Stimulated activated CD8-positive, alpha-beta memory T cell treated with anti-CD3 and anti-CD28 coated beads, Interleukin-7, amount 100 ng/mL, for 1 hour (primary cell): ENCODE measurements at places on chromosomes 13 and 19.

- DNase-seq: no peak
Measured at GRCh38 chr13:50599046-50599445, 244.4 kb downstream of the DLEU7 start.

GRCh38 chr19:35294328-35294727, 2.4 kb downstream of the MAG start:
- DNase-seq: no peak

DNA sequence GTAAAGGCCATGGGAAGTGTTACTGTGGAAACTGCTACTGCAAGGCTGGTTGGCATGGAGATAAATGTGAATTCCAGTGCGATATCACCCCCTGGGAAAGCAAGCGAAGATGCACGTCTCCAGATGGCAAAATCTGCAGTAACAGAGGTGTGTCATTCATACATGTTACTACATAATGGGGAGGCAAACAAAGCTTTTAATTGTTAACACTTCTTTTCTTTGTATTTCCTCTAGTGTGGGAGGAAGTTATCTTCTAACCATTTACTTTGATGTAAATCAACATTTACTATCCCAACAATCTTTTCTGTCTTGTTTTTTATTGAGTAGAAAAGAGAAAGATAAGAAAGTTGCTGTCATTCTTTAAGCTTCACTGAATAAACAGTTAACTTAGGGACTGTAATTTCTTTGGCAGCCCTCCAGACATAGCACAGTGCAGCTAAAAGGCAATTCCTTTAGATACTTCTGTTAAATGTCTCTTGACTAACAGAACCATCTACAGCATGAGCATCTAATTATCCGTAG, 126.9 kb downstream of the ITGBL1 start:
- DNase-seq: no peak

DNA sequence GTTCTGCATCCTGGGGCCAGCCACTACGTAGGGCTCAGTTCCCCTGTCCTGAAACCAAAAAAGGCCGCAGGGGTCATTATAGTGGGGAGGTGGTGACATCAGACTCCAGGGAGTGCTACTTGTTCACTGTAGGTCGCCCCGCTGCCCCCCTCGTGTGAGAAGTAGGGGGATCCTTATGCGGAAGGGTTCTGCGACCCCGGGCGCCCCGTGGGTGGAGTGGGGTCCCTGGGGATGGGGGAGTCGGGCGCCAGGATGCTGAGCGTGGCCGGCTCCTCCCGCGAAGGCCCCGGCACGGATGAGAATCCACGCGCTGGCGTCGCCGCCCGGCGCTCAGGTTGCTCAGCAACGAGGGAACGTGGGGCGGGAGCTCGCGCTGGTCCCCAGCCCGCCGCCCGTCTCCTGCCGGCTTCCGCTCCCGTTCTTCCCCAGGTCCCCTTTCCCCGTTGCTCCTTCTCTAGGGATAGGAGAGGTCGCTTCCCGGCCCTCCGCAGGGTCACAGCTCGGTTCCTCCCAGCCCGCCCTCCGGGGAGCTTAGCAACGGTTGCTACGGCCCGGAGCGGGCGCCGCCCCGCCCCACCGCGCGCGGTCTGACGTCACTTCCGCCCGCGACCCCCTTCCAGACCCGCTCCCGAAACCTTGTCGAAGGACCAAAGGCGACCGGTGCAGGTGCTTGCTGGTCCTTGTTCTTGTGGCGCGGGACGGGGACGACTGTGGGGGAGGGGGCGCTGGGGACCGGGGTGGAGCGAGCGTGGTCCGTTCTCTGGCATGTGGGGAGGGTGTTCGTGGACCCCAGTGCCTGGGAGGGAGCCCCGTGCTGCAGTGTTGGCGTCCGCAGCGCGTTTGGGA, at the start of gene NAT14:
TSS of gene NAT14 (plus strand) at position 596 of the 846 bp plus-strand sequence. CDS start 521 bp downstream, outside the sequence.
- DNase-seq: peak; percentile 40

DNA sequence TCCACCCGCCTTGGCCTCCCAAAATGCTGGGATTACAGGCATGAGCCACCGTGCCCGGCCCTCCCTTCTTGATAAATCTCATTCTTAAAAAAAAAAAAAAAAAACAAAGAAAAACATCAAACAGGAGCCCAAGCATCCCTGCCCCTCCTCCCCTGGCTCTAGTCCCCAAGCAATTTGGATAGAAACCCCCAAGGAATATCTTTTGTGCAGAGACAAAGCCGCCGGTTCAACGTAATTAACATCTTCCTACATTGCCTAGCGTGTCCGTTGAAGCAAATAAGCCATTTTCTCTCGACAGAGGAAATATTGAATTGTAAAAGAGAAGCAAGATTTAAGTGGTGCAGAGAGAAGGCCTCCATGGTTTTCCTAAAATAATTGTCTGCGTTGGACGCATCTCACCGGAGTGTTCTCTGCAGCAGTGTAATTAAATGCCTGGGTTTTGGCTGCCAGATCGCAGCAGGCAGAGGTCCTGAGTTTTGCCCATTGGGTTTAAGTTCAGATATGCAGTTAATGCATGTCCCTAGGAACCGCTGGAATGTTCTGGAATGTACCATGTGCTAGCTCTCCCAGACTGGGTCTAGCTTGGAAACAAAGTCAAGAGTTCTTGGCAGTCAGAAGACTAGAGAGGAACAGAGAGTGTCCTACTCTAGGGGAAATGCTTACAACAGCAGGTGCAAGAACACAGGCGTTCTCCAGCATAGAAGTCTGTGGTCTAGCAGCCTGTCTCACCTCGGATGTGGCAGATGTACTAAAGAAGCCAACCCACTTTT, 30.8 kb downstream of the PIN1 start:
- DNase-seq: no peak

GRCh38 chr19:47157431-47158321, 27.0 kb downstream of the SAE1 start:
- DNase-seq: no peak

GRCh38 chr19:46745521-46746280, at the start of gene FKRP:
TSS of gene FKRP (plus strand) at chr19:46746057. CDS start at chr19:46755451, 9,394 bp downstream.
- no peak for DNase-seq

DNA sequence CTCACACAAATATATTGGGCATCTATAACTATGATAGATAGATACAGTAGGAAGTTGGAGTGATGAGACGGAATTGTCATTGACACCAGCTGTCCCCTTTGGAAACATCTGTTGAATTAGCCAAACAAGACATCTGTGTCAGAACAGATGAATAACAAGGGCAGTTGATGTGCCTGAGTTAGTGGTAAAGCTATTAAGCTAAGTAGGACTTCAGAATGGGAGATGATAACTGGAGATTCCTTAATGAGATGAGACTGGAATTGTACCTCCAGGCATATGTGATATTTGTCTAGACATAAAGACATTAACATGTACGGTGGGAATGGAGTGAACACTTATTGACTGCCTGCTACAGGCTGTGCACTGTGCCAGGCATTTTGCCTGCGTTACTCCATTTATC, 78.7 kb downstream of the MBNL2 start:
- no peak for DNase-seq

DNA sequence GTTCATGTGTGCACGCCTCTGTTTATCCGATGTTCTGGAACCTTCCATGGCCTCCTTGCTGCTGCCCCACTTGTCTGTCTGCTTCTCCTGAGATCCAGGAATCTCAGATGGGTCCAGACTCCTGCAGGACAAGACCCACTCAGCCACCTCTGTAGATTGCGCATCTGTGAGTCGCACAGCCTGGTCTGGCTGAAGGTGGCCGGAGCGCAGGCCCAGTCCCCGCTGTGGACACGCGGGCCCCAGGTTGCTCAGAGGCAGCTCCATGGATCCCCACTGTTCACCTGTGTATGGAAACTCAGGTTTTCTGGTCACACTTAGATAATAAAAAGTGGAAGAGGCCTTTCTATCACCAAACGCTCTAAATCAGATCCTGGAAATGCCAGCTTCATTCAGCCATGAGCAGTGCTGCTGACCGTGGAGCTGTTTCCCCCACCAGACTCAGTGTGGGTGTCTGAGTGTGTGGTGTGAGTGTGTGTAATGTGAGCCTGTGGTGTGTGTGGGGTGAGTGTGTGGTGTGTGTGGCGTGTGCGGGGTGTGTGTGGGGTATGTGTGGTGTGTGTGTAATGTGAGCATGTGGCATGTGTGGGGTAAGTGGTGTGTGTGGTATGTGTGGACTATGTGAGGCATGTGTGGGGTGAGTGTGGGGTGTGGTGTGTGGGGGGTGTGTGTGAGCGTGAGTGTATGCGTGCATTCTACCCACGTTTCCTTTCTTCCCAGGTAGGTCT, 59.5 kb downstream of the MCF2L start:
- no peak for DNase-seq

- no peak for DNase-seq
Measured at GRCh38 chr19:55098716-55099556, 18.5 kb downstream of the PPP1R12C start.

DNA sequence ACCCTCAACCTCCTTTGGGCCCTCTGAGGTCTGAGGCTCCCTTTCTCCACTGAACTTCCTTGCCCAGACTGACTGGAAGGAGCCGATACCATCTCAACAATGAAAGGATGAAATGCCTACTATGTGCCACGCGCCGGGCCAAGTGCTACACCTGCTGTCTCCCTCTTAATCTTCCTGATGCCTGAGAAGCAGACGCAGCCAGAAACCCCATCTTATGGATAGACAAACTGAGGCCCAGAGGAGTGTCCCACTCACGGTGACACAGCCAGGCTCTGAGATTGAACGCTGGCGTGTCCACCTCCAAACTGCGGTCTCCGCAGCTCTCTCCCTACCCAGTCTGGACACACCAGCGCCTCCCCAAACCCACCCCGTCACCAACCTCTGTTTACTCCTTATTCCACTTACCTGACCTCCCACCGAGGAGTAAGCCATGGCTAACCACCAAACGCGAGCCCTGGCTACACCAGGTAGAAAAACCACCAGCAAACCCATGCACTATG, 20.9 kb downstream of the MLLT1 start:
- DNase-seq: no peak

- no peak for DNase-seq
Measured at GRCh38 chr19:5292822-5293611, 47.6 kb downstream of the PTPRS start.

DNA sequence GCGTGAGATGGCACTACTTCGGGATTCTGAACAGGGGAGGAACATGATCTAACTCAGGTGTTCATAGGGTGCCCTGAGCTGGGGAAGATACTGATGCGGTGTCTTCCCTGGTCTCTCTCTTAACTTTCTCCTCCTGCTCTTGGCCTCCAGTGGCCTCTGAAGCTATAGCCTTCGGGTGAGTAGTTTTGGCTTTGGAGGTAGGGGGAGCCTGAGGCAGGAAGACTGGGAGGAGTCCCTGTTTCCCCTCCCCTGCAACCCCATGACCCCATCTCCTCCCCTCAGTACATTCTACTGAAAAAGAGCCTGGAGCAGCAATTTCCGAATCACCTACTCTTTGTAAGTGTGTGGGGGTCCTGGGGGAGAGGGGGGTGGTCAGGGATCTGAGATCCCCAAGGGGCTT, 3.5 kb downstream of the SELENOV start:
- DNase-seq: no peak

DNA sequence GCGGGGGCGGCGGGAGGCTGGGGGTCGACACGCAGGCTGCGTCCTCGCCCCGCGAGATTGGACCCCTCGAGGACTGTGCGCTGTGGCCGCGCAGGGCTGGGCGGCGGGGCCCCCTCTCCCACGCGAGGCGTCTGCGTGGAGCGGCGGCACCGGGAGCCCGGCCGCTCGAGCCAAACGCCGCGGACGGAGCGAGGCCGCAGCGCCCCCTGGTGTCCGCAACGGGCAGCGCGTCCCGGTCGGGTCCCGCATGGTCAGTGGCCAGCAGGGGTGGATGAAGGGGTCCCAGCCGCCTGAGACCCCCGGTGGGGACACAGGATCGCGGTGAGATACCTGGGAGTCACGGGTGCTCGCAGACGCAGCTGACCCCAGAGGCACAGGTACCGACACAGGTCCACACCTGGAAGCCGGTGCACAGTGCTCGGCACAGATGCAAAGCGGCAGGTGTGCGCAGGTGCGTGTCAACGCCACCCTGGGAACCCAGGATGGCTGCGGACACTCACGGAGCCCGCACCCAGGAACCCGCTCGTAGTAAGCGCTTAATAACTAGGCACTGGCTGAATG, 2.1 kb upstream of the CIRBP start:
- DNase-seq: no peak

GRCh38 chr19:3660493-3661219, 34.1 kb upstream of the CACTIN start:
- no peak for DNase-seq

DNA sequence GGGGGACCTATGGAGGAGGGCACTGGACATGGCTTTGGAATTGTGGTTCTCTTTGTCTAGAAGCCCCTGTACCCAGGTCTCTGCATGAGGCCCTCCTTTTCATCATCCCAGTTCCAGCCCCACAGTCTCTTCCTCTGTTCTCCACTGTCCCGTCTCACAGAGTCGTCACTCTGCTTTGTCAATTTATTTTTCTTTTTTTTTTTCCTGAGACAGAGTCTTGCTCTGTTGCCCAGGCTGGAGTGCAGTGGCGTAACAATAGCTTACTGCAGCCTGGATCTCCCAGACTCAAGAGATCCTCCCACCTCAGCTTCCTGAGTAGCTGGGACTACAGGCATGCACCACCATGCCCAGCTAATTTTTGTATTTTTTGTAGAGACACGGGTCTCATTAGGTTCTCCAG, 619 bp upstream of the EXOC3L2 start:
- no peak for DNase-seq

DNA sequence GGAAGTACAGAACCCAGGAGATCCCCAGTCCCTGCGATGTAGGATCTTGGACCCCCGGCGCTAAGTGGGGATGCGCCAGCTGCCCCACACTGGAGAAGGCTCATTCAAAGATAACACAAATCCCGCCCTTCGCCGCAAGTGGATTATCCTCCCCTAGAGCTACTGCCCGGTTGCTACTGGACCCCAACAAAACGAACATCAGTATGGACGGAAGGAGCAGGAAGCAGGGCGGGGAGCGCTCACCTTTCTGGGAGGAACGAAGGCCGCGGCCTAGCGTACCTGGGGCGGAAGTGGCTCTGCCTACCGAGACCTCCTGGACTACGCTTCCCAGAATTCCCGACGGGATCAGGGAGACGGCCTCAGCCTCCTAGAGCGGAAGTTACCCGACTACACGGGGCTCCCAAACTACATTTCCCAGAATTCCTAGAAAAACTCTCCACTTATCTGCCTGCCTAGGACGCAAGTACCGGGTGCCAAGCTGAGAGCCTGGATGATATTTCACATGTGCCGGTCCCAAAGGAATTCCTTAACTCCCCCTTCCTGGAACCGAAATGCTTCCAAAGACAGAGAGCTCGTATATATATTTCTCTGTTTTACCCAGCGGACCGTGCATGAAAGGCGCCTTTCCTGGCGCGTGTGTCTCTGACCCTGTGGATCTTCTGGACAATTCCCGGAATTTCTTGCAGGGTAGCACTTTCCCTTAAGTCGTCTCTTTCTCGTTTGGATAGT, at the start of gene ZNF112:
TSS of gene ZNF112 (minus strand) at position 298 of the 729 bp plus-strand sequence. CDS start 16,141 bp downstream, outside the sequence.
- DNase-seq: no peak
